ENCODE measurements at places on chromosomes 3 and 15. TPM values are rescaled to one million over a fixed set of nuclear protein-coding genes. Genes with fewer than 3 reads are reported as not detected.
A peak's percentile ranks its signal among the peaks of the same experiment; 100 is the strongest.

DNA sequence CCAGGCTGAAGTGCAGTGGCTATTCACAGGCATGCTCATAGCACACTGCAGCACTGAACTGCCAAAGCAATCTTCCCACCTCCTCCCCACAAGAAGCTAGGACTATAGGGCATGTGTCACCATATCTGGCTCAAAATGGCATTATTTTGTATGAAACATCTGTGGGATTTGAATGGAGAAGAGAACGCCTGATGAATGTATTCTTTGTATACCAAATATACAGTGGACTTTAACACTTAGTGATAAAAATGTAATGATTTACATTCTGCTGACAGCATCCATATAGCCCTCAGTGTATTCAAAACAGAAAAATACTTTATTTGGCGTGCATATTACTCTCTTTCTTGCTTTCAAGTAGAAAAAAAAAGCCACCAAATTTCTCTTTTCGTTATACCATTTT lies 257.8 kb downstream of the FOXP1 start:
- no peak for DNase-seq

- DNase-seq: peak; percentile 76
These were observed 34.8 kb downstream of the COMMD2 start for GRCh38 chr3:149717391-149718056.

The OR5K2 gene
- not detected for total RNA-seq

- DNase-seq: no peak
These were observed 151.9 kb upstream of the UBE2E1 start for GRCh38 chr3:23653647-23654525.

- DNase-seq: peak; percentile 15
These were observed 374.1 kb downstream of the RORA start for GRCh38 chr15:60854858-60855564.

- no peak for DNase-seq
These were observed 12.2 kb downstream of the NT5DC2 start for GRCh38 chr3:52521488-52521824.

GRCh38 chr3:127141921-127142730 lies 50.8 kb upstream of the PRR23E start:
- DNase-seq: peak; percentile 57

DNA sequence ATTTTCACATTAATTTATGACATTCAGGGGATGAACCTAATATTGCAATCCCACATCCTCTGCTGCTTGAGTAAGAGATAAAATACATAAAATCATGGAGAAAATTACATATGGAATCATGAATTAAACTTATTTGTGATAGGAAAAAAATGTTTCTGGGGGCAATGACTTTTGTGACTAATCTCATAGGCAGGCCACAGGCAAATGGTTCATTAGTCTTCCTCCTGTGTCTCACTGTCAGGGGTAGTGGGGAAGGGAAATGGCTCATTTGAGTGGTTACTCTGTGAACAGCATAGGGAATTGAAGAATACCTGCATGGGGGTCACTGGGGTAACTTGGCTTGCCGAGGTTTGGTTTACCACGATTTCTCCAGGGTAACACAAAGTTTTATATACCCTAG lies 72.0 kb downstream of the TFG start:
- no peak for DNase-seq

GRCh38 chr3:15766406-15766805 lies 31.4 kb downstream of the ANKRD28 start:
- DNase-seq: no peak

DNA sequence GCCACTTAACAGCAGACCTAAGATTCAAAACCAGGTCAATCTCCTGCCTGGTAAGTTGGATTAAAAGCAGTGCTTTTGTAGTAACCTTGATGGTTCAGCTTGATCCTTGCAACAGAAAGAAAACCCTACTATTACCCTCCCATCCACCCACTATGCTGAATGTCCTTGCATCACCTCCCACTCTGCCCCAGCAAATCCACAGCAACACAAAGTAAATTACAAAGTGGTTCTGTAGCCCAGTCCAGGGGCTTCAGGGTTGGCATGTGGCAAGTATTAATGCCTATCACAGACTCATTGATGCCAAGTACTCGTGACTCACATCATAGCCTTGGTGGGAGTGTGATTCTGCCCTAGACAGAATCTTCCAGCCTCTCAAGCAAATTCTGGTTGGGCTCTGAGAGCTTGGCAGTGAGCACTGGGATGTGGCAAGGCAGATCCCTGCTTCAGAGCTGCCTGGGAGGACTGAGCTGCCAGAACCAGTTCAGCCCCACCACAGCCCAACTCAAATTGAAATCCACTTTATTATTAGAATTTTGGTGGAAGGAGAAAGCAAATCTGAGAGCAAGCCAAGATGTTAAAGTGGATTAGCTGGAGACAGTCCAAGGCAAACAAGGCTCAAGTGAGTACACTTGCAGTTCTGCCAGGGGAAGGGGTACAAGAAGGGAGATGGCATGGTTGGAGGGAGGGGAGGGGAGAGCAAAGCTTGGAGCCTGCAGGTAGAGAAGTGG lies 225.8 kb upstream of the UMPS start:
- peak; percentile 48 for DNase-seq

The ITGA11 gene
- total RNA-seq: not detected

DNA sequence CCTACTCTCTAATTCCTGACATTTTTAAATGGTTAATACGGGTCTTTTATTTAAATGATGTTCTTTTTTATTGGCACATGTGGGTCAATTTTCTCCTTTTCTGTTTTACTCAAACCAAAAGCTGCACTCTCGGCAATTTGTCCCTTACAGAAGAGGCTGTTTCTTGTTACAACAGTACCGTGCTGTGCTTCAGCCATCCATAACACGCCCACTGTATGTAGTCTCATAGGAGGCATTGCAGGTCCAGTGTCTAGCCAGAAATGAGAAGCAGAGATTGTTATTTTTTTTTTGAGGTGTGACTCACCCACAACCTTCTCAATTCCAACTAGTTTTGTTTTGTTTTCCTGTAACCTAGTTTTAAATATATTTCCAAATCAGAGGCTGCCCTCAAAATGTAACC lies 164.6 kb downstream of the GMNC start:
- peak; percentile 60 for DNase-seq

DNA sequence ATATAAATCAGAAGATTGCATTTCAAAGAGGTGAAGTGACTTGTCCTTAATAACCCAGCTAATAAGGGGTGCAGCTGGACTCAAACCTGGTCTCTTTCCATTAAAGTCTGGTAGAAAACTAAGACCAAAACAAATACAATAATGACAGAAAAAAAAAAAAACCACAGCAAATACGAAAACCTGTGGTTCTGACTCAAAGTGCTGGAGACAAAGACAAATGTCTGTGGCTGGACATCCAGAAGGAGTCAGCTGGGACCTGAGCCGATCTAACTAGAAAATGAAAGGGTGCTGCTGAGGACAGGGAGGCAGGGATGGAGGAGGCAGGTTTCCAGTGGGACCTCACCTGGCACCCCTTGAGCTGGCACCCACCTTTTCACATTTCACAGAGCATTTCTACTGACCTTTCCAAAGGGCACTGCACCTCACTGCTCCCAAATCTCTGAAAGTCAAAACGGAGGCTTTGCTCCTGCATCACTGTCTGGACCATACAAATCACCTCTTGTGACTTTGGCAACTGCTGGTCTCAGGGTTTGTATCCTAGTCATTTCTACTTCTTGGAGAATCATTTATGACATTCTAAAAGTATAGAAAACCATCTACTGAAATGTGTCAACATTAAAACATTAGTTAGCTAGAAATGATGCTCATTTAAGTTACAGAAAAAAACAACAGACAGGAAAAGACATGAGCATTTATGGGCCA lies 61.7 kb downstream of the CCNL1 start:
- no peak for DNase-seq

DNA sequence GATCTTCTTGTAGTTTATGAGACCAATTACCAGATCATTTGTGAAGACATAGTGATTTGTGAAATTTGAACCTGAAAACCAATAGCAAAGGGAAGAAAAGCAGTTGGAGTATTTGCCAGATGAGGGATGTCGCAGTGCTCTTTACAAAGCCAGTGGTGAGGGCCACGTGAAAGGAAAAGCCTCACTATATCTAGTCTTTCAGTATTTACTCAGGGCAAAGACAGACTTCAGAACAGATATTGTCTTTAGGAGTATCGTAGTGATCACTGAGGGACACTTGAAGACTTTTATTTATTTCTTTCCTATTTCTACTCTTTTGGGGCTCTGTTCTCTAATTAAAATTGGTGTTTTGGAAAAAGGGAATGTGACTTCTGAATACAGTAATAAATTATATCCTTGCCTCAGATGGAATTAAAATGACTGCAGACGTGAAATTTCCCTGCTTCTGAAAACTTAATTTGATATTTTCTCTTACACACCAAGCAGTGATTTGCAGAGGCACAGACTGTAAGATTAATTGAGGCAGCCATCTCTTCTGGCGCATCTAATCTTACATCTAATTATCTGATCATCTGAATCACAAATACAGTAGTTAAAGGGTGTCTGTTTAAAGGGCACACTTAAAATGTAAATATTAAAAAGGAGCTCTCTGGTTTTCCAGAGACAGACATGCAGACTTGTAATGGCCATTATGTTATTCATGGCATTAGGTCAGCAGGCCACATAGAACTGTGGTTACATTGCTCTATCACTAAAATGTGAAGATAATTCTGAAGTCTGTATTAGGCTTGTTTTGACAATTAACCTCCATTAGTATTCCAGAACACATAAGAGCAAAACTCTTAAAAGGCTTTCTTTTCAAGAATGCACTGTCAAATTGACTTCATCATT lies 193.0 kb upstream of the GOLIM4 start:
- no peak for DNase-seq

The P2RY12 gene
- not detected for total RNA-seq

DNA sequence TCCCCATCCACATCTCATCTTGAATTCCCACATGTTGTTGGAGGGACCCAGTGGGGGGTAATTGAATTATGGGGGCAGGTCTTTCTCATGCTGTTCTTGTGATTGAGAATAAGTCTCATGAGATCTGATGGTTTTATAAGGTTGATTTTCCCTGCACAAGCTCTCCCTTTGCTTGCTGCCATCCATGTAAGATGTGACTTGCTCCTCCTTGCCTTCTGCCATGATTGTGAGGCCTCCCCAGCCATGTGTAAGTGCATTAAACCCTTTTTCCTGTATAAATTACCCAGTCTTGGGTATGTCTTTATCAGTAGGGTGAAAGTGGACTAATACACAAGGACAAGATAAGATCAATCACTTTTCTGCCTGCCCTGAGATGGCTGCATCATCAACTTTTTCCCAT lies 5.8 kb upstream of the CCK start:
- no peak for DNase-seq

The KCNMB3 gene
- 0.28 TPM for total RNA-seq

DNA sequence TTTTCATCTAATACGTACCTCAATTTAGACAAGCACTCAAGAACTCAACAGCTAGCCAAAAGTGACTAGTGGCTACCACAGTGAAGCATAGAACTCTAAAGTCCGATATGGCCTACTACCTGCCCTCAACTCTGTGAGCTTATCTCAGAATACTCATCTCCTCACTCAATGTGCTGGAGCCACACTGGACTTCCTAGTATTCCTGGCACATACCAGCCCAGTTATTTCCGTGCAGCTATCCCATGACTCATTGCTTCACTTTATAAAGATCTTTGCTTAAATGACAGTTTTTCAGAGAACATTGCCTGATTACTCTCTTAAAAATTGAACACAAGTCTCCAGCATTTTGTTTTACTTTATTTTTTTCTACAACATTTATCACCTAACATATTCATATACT lies 524.7 kb downstream of the PYDC2 start:
- DNase-seq: peak; percentile 27

DNA sequence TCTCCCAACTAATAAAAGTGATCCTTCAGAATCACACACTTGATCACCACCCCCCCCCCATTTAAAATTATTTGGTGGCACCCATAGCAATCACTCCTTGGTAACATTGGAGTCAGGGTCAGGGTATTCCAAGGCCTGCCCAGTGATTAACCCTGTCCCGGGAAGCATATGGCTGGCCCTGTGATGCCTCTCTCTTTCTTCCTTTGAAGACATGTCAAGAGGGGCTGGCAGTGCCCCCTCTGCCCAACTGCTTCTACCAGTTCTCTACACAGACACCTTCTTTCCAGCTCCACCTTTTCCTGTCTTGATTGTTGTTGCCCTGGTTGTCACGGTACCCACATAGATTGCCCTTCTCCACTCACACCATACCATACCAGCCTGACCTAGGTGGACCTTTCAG lies 30.9 kb upstream of the MANF start:
- no peak for DNase-seq

GRCh38 chr15:36313736-36314280 lies 265.6 kb upstream of the CDIN1 start:
- no peak for DNase-seq

The WDR72 gene
- not detected for total RNA-seq

DNA sequence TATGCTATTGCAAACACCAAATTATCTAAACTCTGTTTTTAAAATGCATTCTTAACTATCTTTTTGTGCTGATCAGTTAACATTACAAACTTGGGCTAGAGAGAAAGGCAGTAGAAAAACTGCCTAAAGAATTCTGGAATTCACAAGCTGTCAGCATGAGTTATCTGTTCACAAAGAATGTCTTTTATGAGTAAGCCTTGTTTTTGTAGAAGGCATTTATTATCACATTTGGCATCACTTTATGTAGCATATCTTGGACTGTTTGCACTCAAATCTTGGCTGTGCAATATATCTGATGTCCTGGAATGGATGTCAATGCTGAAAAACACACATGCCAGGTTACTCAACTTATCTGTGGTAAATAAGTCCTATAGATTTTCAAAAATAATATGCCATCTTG lies 15.5 kb upstream of the BCHE start:
- no peak for DNase-seq

- DNase-seq: peak; percentile 40
These were observed 30.7 kb upstream of the CBLB start for GRCh38 chr3:105899516-105899915.

DNA sequence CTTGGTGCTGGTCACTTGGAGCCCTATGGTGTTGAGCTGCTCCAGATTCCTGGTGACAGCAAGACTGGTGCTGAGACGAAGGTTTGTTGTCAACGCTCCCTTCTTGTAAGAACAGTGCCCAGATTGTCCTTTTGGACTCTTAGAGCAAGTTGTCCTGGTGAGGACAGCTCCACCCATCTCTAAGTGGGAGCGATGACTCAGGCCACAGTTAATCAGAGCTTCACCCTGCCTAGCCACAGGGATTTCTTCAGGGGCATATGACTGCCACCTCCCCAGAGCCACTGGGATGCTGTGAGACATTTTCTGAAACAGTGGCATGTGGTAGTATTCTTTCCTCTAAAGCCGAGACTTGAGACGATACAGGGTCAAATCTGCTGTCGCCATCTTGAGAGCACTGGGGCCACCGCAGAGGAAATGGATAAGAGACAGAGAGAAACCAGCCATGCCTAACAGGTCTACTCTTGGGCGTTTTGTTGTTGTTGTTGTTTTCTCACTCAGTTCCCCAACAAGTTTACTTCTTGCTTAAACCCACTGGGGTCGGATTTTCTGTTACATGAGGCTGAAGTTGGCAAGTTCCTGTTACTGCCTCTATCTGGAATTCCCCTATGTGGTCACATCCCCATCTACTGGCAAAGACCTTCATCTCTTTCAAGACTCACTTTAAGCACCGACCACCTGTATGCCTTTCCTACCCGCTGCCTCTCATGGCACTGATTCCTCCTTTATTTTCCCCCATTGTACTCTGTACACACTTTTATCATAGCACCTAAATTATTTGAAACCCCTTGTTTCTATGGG lies 16.0 kb upstream of the PCOLCE2 start:
- DNase-seq: peak; percentile 64

All from MCF 10A (cell line).